Activated T-cell treated with anti-CD3 and anti-CD28 coated beads, Interleukin-2, amount 50 U/mL, for 72 hours (primary cell): ENCODE measurements at places on chromosomes 2 and 18.

DNA sequence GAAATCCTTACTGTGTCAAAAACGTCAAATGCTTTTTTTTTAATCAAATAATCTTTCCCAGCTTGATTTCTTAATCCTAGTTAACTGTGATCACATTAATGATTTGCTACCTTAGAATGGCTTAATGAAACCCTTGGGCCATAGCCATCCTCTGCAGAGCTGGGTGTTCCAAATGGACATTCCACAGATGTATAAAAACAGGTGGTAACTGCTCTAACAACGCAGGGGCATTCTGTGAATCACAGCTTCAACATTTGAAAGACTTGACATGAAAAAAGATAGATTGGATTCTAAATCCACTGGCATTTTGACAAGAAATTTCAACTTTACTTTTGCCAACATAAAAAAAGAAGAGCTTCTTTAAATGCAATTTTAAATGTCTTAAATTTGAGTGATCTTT, 69.8 kb upstream of the RASGRP3 start:
- DNase-seq = no peak

DNA sequence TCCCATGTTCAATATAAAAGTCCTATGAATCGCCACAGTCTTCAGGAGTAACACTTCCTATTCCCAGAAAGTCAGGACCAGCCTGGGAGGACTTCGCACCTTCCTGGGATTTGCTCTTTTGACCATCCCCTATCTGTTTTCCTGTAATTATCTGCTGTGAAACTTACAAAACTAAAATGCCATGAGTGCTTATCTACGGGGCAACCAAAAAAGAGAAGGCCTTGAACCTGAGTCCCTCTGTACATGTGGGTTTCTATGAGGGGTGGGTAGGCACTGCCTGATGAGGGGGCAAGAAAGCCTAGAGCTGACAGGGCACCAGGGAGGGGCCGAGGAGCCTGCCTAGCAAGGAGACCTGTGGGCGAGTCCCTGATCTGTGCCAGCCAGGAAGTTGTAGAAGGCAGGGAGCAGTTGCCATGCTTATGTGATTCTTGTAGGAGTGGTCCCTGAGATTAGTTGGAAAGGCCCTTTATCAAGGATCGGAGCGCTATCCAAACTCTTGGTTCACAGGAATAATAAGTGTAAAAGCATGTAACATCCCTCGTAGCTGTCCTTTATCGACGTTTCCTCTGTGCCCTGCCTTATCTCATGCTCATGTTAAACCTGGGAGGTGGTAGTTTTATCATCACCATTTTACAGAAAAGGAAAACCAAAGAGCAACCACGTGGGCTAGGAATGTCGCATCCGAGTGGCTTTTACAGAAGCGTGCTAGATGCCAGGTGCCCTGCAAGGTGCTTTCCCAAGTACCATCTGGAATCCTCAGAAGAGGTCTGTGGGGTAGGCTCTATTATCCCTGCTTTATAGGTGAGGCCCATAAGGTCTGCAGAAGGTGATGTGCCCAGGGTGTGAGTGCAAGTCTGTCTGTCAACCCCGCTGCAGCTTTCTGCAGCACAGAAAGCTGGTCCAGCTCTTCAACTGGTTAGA, 111.8 kb downstream of the B3GNT2 start:
- DNase-seq = no peak

- DNase-seq = no peak
Measured at GRCh38 chr2:240338274-240338673, 97.2 kb upstream of the GPC1 start.

GRCh38 chr2:121736140-121736461, 574 bp downstream of the NIFK start:
- DNase-seq = no peak
